ENCODE measurements at places on chromosomes 5 and 9.

GRCh38 chr5:74539986-74540385 lies 100.5 kb downstream of the ENC1 start:
- H3K36me3 ChIP-seq = no peaks in the 10 kb centered on the region
- no peak for DNase-seq
- H3K4me3 ChIP-seq = no peak overlapping the region
- H3K4me1 ChIP-seq = peaks cover 63% of the 10 kb centered on the region
- H3K27me3 ChIP-seq = no peaks in the 10 kb centered on the region

- H3K36me3 ChIP-seq = no peaks in the 10 kb centered on the region
- no peaks in the 10 kb centered on the region for H3K4me1 ChIP-seq
- no peak overlapping the region for H3K4me3 ChIP-seq
- no peak for DNase-seq
- no peak overlapping the region for H3K27ac ChIP-seq
These were observed 57.0 kb downstream of the WNK2 start for GRCh38 chr9:93240891-93241334.

- H3K27ac ChIP-seq = no peak overlapping the region
- H3K4me1 ChIP-seq = peaks cover 19% of the 10 kb centered on the region
- no peaks in the 10 kb centered on the region for H3K27me3 ChIP-seq
These were observed 3.2 kb downstream of the TOR4A start for GRCh38 chr9:137280474-137281344.

DNA sequence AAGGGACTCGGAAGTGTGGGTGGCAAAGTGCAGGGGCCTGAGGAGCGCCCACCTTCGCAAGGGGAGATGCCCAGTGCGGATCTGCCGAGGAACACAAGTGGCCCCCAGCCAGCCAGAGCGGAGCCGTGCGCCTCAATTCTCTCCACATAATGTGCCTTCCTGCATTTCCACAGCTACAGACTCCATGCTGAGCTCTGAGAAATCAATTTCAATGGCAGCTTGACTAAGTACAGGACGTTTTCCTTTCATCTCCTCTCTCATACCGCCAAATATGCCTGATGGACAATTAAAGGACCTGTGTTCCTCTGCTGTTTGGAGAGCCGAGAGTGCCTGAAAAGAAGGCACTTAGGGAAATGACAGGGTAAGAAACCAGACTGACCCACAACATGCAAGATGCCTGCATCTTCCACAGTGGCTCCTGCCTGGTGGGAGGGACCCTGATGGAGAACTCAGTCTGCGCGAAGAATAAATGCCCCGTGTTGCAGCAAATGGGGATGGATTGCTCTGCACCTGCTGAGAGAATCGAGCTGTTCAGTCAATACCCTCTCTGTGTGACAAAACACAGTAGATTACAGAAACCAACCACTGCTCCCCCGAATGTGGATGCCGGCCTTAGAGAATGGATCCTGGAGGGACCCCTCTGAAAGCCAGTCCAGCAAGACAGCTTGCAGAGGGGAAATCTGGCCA lies 38.6 kb upstream of the OLFM1 start:
- no peak overlapping the region for H3K4me3 ChIP-seq
- H3K4me1 ChIP-seq = no peaks in the 10 kb centered on the region
- H3K36me3 ChIP-seq = peaks cover 2% of the 10 kb centered on the region

- H3K4me3 ChIP-seq = no peak overlapping the region
- no peaks in the 10 kb centered on the region for H3K4me1 ChIP-seq
- no peak overlapping the region for H3K27ac ChIP-seq
- peaks cover 14% of the 10 kb centered on the region for H3K27me3 ChIP-seq
- DNase-seq = no peak
These were observed 114.5 kb downstream of the BAAT start for GRCh38 chr9:101270302-101270701.

GRCh38 chr9:127530206-127530941 lies 79.1 kb downstream of the LRSAM1 start:
- no peak overlapping the region for H3K4me3 ChIP-seq
- H3K27ac ChIP-seq = peak overlapping the region; percentile 9
- peaks cover 20% of the 10 kb centered on the region for H3K36me3 ChIP-seq

DNA sequence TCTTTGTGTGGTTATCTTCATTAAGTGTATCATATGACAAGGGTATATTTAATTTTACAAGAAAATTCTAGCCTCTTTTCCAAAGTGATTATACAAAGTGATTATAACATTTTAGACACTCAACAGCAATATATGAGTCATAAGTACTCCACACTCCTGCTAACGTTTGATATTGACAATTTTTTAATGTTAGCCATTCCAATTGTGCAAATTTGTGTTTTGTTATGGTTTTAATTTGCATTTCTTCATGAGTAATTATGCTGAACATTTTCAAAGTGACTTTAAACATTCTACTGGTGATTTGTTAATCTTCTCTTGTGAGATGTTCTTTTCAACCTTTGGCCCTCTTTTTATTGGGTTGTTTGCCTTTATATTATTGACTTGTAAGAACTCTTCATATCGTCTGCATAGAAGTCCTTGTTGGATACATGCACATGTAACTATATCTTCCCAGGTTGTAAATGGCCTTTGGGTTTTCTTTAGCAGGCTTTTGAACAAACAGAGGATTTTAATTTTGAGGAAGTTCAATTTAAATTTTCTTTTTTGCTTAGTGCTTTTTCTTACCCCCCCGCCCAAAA lies 771.6 kb upstream of the ZNF608 start:
- no peaks in the 10 kb centered on the region for H3K27me3 ChIP-seq
- no peaks in the 10 kb centered on the region for H3K4me1 ChIP-seq
- no peak for DNase-seq
- no peaks in the 10 kb centered on the region for H3K36me3 ChIP-seq

- peaks cover 51% of the 10 kb centered on the region for H3K36me3 ChIP-seq
- peaks cover 28% of the 10 kb centered on the region for H3K4me1 ChIP-seq
- no peaks in the 10 kb centered on the region for H3K27me3 ChIP-seq
- no peak for DNase-seq
These were observed 45.5 kb downstream of the PUM3 start for GRCh38 chr9:2798423-2798822.

DNA sequence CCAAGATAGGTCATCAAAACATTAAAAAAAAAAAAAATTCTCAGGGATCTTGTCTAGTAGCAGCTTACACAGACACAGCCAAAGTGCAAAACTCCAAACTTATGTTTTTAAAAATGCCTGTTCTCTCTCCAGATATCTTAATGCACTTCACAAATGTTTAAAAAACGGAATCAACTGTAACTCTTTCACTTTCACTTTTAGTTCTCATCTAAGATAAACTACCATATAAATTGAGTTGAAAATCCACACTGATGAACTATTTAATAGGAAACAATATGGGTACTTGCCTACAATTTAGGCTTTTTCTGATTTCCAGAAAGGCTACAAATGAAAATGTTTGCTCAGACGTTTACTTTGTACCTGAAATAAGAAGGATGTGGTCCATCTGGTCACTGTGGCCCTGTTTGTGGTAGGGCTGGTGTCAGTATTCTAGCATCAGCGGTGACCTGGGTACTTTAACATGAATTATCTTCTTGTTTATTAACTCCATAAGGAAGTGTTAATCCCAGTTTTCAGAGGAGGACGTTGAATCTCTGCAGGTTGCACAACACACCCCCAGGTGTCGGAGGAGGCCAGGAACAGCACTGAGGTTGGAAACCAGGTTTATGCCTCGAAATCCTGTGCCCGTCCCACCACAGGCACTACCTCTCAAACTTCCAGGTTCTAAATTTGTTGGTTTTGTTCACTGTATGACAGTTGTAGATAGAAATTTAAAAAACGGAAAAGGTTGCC lies 13.3 kb upstream of the LPCAT1 start:
- H3K36me3 ChIP-seq = no peaks in the 10 kb centered on the region
- peaks cover 52% of the 10 kb centered on the region for H3K27me3 ChIP-seq
- H3K27ac ChIP-seq = peak overlapping the region; percentile 0
- peaks cover 9% of the 10 kb centered on the region for H3K4me1 ChIP-seq
- peak; percentile 11 for DNase-seq

- H3K36me3 ChIP-seq = peaks cover 4% of the 10 kb centered on the region
- no peak for DNase-seq
- no peak overlapping the region for H3K4me3 ChIP-seq
- H3K4me1 ChIP-seq = peaks cover 3% of the 10 kb centered on the region
- H3K27me3 ChIP-seq = peaks cover 26% of the 10 kb centered on the region
These were observed 7.8 kb downstream of the GZMA start for GRCh38 chr5:55110217-55110616.

GRCh38 chr9:134881313-134881670 lies 682 bp downstream of the FCN2 start:
- peaks cover 22% of the 10 kb centered on the region for H3K27me3 ChIP-seq
- DNase-seq = no peak
- no peak overlapping the region for H3K4me3 ChIP-seq
- H3K27ac ChIP-seq = no peak overlapping the region

DNA sequence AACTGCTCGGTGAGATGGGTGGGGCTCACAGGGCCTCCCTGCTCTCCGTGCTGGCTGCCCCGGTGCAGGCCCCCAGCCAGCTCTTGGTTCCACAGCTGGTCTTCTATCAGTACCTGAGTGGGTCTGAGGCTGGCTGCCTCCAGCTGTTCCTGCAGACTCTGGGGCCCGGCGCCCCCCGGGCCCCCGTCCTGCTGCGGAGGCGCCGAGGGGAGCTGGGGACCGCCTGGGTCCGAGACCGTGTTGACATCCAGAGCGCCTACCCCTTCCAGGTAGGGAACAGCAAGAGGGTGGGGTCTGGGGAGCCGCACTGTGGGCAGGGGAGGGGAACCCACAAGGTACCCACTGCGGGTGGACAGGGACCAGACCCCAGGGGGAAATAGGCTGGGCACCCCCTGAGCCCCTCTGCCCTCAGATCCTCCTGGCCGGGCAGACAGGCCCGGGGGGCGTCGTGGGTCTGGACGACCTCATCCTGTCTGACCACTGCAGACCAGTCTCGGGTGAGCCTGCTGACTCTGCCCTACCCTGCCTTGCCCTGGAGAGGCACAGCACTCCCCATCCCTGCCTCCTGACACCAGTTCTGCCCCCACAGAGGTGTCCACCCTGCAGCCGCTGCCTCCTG lies 2.8 kb downstream of the MAMDC4 start:
- H3K27me3 ChIP-seq = no peaks in the 10 kb centered on the region
- H3K27ac ChIP-seq = no peak overlapping the region
- no peak for DNase-seq
- no peak overlapping the region for H3K4me3 ChIP-seq
- no peaks in the 10 kb centered on the region for H3K36me3 ChIP-seq

GRCh38 chr5:141809380-141810096 lies 68.7 kb downstream of the PCDH1 start:
- no peak overlapping the region for H3K27ac ChIP-seq
- H3K4me1 ChIP-seq = peaks cover 2% of the 10 kb centered on the region
- H3K4me3 ChIP-seq = no peak overlapping the region
- peaks cover 4% of the 10 kb centered on the region for H3K36me3 ChIP-seq
- H3K27me3 ChIP-seq = peaks cover 21% of the 10 kb centered on the region
- DNase-seq = no peak

GRCh38 chr5:142897328-142897727 lies 127.2 kb downstream of the ARHGAP26 start:
- peaks cover 4% of the 10 kb centered on the region for H3K36me3 ChIP-seq
- H3K27ac ChIP-seq = no peak overlapping the region
- no peak for DNase-seq
- H3K4me3 ChIP-seq = no peak overlapping the region
- H3K4me1 ChIP-seq = peaks cover 45% of the 10 kb centered on the region

DNA sequence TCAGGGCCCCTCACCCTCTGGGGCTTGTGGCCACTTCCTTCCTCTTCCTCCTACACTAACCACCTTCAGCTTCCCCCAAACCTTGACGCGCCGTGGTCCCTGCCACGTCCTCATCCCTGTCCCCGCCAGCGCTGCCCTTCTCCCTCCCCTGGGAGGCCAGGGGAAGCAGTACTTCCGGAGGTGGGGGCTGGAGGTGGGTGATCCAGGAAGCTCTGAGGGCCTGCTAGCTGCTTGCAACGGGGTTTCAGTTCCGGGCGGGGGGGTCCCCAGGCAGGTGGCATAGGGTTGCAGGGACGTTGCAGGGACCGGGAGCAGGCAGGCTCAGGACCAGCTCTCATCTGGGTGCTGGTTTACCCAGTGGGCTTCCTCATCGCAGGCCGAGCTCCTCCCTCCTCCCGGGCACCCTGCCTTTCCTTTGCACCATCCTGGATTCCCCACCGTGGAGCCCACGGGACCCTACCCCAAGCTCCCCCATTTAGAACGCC lies 70.0 kb downstream of the RXRA start:
- no peak overlapping the region for H3K4me3 ChIP-seq
- no peaks in the 10 kb centered on the region for H3K27me3 ChIP-seq
- no peaks in the 10 kb centered on the region for H3K36me3 ChIP-seq
- H3K4me1 ChIP-seq = peaks cover 25% of the 10 kb centered on the region
- peak overlapping the region; percentile 84 for H3K27ac ChIP-seq

GRCh38 chr5:10746711-10747110 lies 14.3 kb downstream of the DAP start:
- H3K27ac ChIP-seq = no peak overlapping the region
- H3K36me3 ChIP-seq = peaks cover 43% of the 10 kb centered on the region
- no peak overlapping the region for H3K4me3 ChIP-seq
- H3K27me3 ChIP-seq = no peaks in the 10 kb centered on the region

GRCh38 chr9:3971391-3972082 lies 328.3 kb downstream of the GLIS3 start:
- H3K36me3 ChIP-seq = no peaks in the 10 kb centered on the region
- H3K4me3 ChIP-seq = no peak overlapping the region
- H3K27me3 ChIP-seq = no peaks in the 10 kb centered on the region
- H3K27ac ChIP-seq = no peak overlapping the region
- no peak for DNase-seq

GRCh38 chr9:97046228-97046627 lies 7.3 kb upstream of the CTSV start:
- no peak overlapping the region for H3K4me3 ChIP-seq
- H3K27me3 ChIP-seq = peaks cover 56% of the 10 kb centered on the region
- no peaks in the 10 kb centered on the region for H3K36me3 ChIP-seq
- no peaks in the 10 kb centered on the region for H3K4me1 ChIP-seq
- DNase-seq = no peak
- no peak overlapping the region for H3K27ac ChIP-seq

DNA sequence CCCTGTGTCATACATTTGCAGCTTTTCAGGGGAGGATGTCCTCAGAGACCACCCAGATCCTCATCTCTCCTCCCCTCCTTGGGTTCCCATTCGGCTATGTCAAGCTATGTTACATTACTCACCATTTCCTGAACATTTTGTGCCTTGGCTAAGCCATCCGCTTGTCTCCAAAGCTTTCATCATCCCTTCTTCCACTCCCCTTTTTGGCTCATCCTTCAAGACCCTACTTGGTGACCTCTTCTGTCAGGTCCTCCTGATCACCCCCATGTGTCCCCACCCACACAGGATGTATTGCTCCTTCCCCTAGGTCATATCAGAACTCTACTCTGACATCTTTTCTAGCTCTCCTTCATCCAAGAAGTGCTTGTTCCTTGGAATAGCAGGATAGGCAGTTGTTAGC lies 81.8 kb downstream of the BOD1 start:
- no peak overlapping the region for H3K27ac ChIP-seq
- no peaks in the 10 kb centered on the region for H3K36me3 ChIP-seq
- DNase-seq = no peak
- H3K27me3 ChIP-seq = no peaks in the 10 kb centered on the region
- H3K4me1 ChIP-seq = peaks cover 21% of the 10 kb centered on the region
- no peak overlapping the region for H3K4me3 ChIP-seq

DNA sequence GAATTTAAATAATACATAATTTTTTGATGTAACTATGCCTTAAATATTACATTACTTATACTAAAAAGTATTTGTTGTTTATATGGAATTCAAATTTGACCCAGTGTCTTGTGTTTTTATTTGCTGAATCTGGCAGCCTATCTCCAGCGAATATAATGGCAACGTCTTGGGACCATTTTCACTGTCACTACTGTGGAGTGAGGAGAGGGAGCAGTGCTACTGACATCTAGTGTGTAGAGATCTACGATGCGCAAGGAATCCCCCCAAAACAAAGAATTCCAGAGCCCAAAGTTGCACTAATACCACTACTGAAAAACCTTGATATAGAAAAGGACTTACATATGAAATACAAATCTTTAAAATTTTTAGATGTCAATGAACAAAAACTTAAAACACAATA lies 314.4 kb downstream of the DRD1 start:
- peaks cover 2% of the 10 kb centered on the region for H3K27me3 ChIP-seq
- H3K4me1 ChIP-seq = no peaks in the 10 kb centered on the region
- H3K36me3 ChIP-seq = no peaks in the 10 kb centered on the region
- no peak overlapping the region for H3K4me3 ChIP-seq

Measured in chondrocyte (in vitro differentiated cells).